ENCODE measurements at places on chromosomes 12 and 14.
A peak's percentile ranks its signal among the peaks of the same experiment; 100 is the strongest.

DNA sequence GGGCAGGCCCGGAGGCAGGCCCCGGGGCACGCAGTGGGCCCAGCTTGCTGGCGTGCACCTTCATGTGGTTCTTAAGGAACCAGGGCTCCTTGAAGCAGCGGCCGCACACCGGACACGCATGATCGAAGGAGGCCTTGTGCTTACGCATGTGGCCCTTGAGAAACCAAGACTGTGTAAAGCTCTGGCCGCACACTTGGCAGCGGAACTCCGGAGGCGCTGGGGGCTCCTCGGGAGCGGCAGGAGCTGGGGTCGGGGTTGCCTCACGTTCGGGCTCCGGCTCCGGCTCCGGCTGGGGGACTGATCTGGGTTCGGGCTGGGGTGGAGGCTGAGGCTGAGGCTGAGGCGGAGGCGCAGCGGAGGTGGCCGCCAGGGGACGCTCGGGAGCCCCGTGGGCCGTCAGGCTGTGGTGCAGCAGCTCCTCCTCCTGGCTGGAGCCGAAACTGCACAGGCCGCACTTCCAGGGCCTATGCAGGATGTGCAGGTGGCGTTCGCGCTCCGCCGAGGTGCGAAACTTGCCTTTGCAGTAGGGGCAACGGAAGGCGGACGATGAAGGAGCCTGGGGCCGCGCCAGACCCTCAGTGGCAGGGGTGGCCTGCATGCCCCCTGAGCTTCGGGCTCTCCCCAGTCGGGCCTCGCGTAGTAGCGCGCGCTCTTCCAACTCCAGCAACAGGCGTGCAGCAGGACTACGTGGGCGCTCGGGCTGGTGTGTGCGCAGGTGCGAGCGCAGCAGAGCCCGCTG lies 6.0 kb downstream of the ZNF219 start:
- peak; percentile 55 for DNase-seq

GRCh38 chr12:27142101-27142721 lies 59.8 kb upstream of the C12orf71 start:
- peak; percentile 64 for DNase-seq

DNA sequence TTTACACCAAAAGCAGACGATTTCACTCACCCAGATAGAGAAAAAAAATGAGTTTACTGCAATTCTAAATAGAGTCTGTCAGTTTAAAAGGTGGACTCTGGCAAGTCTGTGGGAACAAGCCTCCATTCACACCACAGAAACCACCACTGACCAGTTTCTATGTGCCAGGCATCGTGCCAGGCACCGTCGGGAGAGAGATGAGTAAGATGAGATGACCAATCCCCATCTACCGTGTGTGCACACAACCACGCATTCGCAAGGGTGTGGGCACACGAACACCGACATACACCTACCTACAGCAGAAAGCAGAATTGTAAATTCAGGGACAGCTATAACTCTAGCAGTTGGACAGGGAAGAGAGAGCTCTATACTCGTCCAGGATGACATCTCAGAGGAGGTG lies 58.3 kb downstream of the PRIMA1 start:
- DNase-seq: no peak

GRCh38 chr12:113089839-113090238 lies 33.3 kb downstream of the DTX1 start:
- no peak for DNase-seq

GRCh38 chr12:105301696-105302095 lies 28.8 kb upstream of the C12orf75 start:
- DNase-seq: no peak

GRCh38 chr12:75212072-75212471 lies 2.4 kb upstream of the KCNC2 start:
- no peak for DNase-seq

DNA sequence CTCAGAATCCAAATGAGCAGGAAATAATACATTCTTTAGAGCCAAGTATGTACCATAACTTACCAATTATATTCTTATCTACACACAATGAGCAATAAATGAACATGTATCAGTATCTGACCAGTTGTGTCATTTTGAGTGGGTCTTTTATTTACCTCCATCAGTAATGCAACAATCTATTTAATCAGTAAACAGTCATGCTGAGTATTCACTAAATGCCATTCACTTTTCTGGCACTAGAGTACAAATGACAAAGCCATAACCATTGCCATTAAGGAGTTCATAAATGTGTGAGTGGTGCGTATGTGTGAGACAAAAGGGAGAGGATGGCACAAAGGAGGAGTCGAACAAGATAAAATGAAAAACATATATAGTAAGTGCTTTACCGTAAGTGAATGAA lies 1.5 kb upstream of the STRAP start:
- no peak for DNase-seq

GRCh38 chr14:61575551-61576150 lies 119.7 kb upstream of the HIF1A start:
- peak; percentile 56 for DNase-seq

- no peak for DNase-seq
Observed at GRCh38 chr12:109952160-109952858, 43.9 kb downstream of the GIT2 start.

- no peak for DNase-seq
Observed at GRCh38 chr14:47555333-47555732, 120.1 kb downstream of the MDGA2 start.

DNA sequence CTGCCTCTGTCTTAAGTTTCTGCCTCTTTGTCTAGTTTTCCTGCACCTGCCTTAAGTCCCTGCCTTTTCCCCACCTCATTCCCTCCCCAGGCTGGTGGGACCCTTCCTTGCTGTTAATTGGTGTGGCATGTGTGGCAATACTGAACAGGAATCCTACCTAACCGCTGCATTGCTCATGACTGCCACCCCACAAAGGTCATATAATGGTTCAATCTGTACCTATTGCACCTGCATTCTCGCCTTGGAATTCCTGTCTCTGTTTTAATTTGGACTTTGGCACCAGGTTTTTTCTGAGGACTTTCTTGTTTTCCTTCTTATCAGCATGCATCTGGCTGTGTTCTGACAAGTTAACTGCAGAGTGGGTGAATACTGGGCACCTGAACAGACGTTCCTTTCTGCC lies 966.2 kb upstream of the TMEM132C start:
- no peak for DNase-seq

DNA sequence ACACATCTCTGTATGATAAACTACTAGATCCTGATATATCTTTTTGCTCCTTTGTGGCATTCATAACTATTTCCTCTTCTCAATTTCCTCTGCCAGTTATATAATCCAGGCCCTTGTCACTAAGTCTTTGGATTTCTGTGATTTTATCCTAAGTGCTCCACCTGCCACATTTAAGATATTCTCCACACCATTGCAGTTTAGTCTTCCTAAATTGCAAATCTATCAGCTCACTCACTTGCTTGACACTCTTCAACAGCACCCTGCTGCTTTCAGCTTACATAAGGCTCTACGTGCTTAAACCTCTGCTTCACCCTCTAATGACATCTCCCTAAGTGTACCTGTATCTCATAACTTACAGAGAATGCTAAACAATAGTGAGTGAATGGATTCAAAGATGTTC lies 1032.2 kb upstream of the SEL1L start:
- no peak for DNase-seq

GRCh38 chr14:50615056-50615455 lies 53.0 kb downstream of the SAV1 start:
- DNase-seq: no peak

DNA sequence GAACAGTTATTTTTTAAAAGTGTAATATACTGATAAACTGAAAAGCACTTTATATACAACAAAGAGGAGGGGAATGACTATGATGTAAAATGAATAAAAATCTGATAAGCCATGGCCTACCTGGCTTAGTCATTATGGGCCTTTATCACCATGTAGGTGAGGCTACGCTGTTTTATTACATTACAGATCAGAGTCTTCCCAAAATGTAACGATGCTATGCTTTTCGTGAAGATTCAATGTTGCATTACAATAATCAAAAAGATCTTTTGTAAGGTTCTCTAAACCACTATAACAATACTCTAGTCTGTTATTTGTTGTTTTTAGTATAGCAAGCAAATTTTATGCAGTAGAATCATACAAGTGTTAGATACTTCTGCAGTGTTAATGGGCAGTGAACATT lies 34.2 kb downstream of the ARID4A start:
- DNase-seq: no peak

DNA sequence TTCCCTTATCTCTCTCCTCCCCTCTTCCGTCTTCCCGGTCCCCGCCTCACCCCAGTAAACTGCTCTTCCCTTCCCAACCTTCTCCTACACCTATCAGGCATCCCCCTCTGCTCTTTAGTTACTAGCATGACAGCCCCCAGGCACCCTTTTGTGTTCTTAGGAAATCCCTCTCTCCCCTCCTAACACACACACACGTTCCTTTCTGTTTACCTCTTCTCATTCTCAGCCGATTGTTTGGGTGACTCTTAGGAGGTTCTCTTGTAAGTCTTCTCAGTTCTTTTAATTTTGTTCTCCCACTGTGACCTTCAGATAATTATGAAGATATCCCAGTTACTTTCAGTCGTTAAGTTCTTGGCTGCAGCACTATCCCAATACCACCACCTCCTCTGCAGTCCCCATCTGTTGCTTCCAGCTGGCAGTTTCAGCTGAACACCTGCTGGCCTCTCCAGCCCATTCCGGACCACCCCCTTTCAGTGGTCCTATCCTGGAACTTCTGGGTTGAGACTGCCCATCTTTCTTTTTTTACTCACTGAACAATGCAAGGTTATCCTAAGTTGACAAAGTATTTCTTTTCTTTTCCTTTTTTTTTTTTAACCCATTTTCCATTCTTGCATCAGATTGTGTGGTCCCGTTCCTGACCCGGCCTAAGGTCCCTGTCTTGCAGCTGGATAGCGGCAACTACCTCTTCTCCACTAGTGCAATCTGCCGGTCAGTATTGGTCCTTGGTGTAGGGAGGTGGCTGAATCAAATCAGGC lies 711 bp downstream of the MARS1 start:
- no peak for DNase-seq

GRCh38 chr12:121400332-121401139 lies 618 bp downstream of the RNF34 start:
- peak; percentile 63 for DNase-seq

GRCh38 chr14:95504135-95505029 lies 12.1 kb downstream of the SYNE3 start:
- no peak for DNase-seq
